ENCODE measurements at places on chromosomes 1 and 21.
A peak's percentile ranks its signal among the peaks of the same experiment; 100 is the strongest.

GRCh38 chr1:89037186-89037585, 14.5 kb upstream of the GBP3 start:
- no peak for DNase-seq

- DNase-seq = no peak
Observed at GRCh38 chr1:116826818-116827606, 72.8 kb downstream of the CD2 start.

GRCh38 chr1:156146020-156146768, 7.2 kb upstream of the SEMA4A start:
- DNase-seq = peak; percentile 73

DNA sequence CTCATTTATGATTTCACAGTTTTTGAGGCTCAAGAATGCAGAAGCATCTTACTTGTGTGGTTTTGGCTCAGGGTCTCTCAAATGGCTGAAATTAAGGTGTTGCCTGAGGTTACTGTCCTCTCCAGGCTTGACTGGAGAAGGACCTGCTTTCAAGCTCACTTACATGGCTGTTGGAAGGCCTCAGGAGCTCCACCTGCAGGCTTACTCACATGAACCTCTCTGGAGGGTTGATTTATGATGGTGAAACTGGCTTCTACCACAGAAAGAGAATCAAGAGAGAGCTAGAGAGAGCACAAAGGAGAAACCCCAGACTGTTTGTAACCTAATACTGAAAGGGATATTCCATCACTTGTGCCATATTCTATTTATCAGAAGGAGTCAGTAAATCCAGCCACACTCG, 6.2 kb upstream of the KCNK2 start:
- DNase-seq = no peak

GRCh38 chr1:223175032-223175431, 32.0 kb upstream of the TLR5 start:
- DNase-seq = no peak

DNA sequence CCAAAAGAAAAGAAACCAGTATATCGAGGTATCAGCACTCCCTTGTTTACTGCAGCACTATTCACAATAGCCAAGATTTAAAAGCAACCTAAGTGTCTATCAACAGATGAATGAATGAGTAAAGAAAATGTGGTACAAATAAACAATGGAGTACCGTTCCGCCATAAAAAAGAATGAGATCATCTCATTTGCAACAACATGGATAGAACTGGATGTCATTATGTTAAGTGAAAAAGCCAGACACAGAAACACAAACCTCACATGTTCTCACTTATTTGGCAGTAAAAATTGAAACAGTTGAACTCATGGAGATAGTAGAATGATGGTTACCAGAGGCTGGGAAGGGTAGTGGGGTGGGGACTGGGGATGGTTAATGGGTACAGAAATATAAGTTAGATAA, 4.3 kb upstream of the GNG5 start:
- no peak for DNase-seq

DNA sequence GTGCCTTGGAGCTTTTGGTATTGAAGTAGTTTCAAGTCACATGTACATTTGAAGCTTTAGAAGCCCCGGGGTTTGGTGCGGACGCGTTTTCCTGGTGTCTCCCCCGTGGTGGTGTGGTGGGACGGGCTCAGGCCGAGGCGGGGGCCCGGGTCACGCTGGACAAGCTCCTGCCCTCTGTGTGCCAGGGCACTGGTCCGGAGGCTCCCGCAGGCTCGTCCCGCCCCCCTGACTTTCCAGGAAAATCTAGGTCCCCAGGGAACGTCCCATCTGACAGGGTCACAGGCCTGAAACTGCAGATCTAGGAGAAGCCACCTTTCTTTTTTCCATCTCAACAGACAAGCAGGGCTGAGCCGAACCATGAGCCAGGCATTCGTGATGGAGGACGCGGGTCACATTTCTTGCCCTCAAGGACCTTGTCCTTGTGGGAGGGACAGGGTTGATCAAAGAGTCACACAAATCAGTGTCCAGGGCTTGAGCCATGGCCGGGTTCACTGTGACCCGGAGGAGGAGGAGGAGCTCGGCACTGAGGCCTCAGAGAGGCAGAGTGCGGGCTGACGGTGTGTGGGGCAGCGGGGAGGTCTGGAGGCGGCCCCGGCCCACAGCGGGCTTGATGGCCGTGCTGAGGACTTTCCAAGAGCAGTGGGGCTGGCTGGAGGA, 1.6 kb downstream of the DMRTB1 start:
- DNase-seq = no peak

DNA sequence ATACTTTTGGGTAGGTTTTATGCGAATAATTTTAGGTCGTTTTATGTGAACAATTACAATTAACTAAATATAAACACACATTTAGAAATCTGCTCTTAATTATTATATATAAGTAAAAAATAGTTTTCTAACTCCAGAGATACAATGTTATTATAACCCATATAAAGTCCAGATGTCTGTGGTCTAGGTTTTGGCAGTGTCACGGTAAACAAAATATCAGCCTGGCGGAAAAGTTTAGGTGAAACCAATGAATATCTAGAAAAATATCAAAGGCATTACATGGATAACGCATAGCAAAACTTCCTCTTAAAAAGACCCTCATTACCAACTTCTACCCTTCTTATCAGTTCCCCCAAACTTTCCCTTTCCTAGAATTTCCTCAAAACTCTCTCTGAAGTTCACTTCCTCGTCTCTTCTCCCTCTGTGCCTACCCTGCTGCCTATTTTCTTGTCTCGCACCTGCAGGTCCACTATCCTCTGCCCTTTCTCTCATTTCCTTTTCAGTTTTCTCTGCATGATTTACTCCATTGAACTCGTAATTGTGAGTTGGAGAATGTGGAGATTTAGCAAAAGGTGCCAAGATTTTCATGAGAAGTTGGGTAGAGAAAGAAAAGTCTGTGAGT, 21.8 kb downstream of the VTCN1 start:
- no peak for DNase-seq

- DNase-seq = no peak
Observed at GRCh38 chr21:35335951-35336446, 286.9 kb upstream of the RUNX1 start.

DNA sequence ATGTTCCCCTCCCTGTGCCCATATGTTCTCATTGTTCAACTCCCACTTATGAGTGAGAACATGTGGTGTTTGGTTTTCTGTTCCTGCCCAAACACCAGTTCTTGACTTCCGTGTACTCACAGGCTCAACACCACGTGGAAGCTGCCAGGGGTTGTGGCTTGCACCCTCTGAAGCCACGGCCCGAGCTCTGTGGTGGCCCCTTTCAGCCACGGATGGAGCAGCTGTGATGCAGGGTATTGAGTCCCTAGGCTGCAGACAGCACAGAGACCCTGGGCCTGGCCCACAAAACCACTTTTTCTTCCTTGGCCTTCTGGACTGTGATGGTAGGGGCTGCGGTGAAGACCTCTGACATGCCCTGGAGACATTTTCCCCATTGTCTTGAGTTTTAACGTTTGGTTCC, 111.6 kb downstream of the SYT14 start:
- DNase-seq = no peak

DNA sequence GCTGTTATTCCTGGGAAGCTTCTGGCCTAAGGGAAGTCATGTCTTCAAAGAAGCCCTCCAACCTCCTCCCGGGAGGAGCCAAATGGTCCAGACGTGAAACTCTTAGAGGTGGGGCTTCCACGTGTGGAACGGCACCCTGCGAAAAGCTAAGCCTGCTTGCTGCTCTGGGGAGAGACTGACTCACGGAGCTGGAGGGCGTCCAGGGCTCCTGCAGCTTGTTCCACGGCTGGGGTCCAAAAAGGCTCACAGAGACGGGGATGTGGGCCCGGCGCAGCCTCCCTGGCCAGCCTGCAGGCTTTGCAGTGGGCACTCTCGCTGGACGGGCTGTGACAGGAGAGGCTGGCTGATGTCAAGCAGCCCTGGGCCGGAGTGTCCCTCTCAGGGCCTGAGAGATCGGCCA, 105.1 kb downstream of the COLGALT2 start:
- DNase-seq = peak; percentile 74

GRCh38 chr21:44894687-44895302, 21.3 kb upstream of the PTTG1IP start:
- no peak for DNase-seq

GRCh38 chr1:182135946-182136345, 74.4 kb upstream of the ZNF648 start:
- no peak for DNase-seq

DNA sequence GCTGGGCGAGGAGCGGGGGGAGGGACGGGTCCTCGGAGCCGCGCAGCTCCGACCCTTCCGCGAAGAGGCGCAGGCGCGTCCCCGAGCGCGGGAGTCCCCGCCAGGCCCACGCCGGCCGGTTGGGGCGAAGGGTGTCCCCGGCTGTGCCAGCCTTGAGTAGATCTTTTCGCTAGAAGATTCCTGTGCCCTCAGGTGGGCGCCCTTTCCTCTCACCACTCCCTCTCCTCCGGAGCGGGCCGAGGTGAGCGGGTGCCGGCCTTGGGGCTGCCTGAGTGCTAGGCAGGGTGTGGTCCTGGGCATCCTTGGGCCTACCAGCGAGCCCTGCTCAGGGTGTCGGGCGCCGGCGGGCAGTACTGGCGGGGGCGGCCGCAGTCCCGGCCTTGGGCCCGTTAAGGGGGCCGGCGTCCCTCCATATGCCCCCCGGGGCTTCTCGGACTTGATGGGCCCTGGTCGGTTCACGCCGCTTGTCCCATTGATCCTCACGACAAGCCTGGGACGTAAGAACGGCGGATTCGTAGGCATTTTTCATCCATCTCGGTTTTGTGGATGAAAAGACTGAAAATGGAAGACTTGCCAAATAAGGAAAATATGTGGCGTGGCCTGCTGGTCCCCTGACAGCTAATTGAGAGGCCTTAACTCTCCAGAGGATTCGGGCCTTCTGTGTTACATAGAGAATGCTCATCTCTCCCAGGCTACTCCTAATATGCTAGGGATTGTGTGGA, 712 bp downstream of the DEGS1 start:
- peak; percentile 48 for DNase-seq

GRCh38 chr1:151924691-151925587, 15.6 kb upstream of the THEM4 start:
- no peak for DNase-seq

DNA sequence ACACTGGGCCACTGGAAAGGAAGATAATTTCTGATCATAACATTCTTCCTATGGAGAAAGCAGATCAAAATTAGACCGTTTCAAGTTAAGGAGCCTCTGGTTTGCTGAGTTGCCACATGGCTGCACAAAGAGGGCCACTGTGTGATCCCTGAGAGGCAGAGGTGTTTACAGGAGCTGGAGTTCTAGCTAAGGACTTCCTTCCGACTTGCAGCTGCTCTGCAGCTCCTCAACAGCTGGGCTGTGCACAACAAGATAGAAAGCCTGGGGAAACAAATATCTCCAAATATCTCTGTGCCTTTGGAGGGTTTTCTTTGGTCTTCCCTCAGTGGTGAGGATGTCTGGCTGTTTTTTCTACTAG, 26.8 kb downstream of the GADD45A start:
- no peak for DNase-seq

DNA sequence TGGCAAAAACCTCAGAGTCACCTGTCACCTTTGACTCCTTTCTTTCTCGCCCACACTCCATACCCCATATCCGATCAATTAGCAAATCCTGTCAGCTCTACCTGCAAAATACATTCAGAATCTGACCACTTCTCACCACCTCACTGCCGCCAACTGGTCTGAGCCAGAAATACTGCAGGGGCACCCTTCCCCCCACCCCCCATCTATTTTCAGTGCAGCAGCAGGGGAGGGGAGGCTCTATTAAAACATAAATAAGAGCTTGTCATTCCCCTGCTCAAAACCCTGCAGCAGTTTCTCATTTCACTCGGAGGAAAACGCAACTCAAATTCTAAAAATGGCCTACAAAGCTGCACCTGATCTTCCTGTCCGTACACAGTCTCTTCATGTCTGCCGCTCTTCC, 3.9 kb downstream of the PKLR start:
- no peak for DNase-seq

- no peak for DNase-seq
Observed at GRCh38 chr1:207828046-207828445, 76.2 kb downstream of the CD46 start.

GRCh38 chr1:196027127-196027526, 581.1 kb downstream of the KCNT2 start:
- DNase-seq = no peak

- no peak for DNase-seq
Observed at GRCh38 chr1:236869911-236870310, 74.8 kb downstream of the MTR start.

- peak; percentile 58 for DNase-seq
Observed at GRCh38 chr1:109161858-109162606, 48.1 kb downstream of the ELAPOR1 start.

DNA sequence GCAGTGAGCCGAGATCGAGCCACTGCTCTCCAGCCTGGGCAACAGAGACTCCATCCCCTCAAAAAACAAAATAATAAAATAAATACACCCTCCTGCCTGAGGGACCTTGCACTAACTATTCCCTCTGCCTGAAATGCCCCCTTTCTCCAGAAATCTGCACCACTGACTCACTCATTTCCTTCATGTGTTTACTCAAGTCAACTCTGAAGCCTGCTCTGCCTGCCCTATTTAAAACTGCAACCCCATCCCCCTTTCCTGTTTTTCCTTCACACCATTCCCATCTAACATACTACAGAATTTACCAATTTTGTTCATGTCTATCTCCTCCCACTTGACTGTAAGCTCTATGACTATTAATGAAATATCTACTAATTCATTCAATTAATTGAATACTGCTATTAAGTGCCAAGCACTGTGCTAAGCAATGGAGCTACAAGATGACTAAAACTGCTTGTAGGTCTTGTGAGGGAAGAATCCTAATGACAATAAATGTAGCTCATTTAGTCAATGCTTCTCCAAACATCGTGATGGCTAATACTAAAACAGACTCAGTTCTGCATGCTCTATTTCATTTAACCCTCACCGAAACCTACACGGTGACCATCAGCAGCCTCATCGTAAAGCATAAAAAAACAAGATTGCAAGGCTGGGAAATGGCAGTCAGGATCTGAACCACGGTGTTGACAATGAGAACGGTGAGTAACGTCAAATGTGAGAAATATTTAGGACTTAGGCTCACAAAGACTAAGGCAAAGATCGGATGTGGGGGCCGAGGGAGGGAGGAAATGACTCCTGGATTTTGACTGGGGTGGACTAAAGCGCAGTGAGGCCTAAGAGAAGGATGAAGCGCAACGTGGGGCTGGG, 749 bp upstream of the TMEM39B start:
- no peak for DNase-seq

GRCh38 chr21:41444703-41445464, 18.8 kb downstream of the MX1 start:
- DNase-seq = no peak

DNA sequence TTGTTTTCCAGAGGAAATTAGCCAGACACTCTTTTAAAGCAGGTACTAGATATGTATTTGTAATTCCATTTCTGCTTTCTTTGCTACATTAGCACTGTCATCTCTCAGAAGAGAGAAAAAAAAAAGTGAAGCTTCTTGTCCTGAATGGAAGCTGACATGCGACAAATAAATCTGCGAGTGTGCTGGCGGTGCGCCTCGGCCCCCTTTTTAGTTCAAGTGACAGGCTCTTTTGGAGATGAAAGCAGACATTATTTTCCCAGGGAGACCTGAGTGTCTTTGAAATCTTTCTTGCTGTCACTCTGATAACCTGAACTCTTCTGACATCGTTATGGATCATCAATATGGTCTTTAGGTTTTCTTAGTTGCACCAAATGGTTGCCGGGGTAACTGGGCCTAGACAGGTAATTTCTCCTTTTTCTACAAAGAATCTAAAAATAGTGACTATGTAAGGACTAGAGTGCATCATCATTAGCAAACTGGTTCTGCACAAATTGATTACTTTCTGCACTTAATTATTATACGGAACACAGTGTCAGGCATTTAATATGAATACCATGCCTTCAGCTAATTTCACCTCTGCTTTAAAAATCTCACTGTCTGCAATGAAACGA, 478.6 kb downstream of the PCP4 start:
- no peak for DNase-seq

Data from ureter (tissue), 1 donor.